ENCODE measurements at places on chromosomes 6 and 20. TPM values are rescaled to one million over a fixed set of nuclear protein-coding genes. Genes with fewer than 3 reads are reported as not detected.

The SF3B5 gene
- total RNA-seq, result 96.3 TPM

The ASIP gene
- 10.5 TPM for total RNA-seq

The ATP6V1G2 gene
- total RNA-seq, result 2.6 TPM

The PTK6 gene
- not detected for total RNA-seq

The PSORS1C1 gene
- 3.9 TPM for total RNA-seq

The MTFR2 gene
- not detected for total RNA-seq

The ULBP2 gene
- total RNA-seq, result 1.1 TPM

The GGTLC1 gene
- total RNA-seq, result not detected

The FNDC11 gene
- not detected for total RNA-seq

The TUBE1 gene
- total RNA-seq, result 21.6 TPM

The PCED1A gene
- total RNA-seq, result 12.8 TPM

The LY6G6C gene
- total RNA-seq, result not detected

The ZBTB46 gene
- total RNA-seq, result 17.4 TPM

Data from cardiac septum (tissue), 1 donor.